ENCODE measurements at places on chromosomes 7 and 10.
A peak's percentile ranks its signal among the peaks of the same experiment; 100 is the strongest.

GRCh38 chr7:7562736-7563135 is 3.9 kb upstream of the MIOS start:
- DNase-seq, result no peak

GRCh38 chr10:93437946-93438612 is 44.1 kb downstream of the MYOF start:
- no peak for DNase-seq

DNA sequence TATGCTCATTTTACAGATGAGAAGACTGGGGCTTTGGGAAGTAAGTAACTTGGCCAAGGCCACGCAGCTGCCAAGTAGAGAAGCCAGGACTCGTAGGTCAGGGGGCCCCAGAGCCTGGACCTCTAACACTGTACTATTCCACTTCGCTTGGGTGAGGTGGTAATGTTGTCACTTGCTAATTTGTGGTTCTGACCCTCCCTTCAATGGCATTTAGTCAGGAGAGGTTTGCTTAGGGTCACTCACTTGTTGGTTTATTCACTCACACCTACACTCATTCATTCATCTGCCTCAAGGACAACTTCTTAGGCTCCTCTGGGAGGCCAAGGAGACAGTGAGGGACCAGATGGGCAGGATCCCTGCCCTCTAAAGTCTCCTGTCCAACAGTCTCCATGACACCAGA is 21.3 kb downstream of the BTBD16 start:
- DNase-seq, result no peak

GRCh38 chr10:50280049-50280841 is 28.9 kb upstream of the ASAH2 start:
- DNase-seq, result no peak

GRCh38 chr10:127945948-127946711 is 39.2 kb downstream of the PTPRE start:
- no peak for DNase-seq

DNA sequence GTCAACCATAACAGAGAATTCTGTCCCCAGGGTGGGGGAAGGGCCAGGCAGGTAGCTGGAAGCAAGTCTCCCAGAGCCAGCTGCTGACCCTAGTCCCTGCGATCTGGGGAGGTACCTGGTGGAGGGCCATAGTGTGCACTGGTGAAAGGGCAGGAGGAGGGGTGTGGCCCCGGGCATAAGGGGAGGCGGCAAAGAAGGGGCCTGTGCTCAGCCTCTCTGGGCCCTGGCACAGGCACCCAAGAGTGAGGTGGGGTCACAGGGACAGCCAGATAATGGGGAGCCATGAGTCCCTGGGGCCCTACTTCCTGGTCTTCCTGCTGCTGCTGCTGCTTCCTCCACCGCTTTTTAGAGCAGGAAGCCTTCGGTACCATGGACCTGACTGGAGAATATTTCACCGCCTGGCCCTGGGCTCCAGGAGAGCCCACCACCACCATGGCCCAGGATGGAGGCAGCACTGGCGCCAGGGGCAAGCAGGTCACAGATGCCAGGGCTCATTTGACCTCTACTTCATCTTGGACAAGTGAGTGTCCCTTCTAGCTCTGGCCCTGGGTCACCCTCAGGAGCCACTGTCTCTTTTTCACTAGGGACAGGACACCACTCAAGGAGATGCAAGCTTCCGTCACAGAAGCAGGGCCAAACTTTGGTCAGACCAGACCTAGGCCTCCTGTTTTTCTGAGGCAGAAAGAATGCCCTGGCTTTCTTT is at the start of gene ANTXRL:
Gene ANTXRL, plus strand, starts transcription at position 7 of the 703 bp plus-strand sequence. Its CDS starts 266 bp downstream, at position 273.
- DNase-seq, result no peak

DNA sequence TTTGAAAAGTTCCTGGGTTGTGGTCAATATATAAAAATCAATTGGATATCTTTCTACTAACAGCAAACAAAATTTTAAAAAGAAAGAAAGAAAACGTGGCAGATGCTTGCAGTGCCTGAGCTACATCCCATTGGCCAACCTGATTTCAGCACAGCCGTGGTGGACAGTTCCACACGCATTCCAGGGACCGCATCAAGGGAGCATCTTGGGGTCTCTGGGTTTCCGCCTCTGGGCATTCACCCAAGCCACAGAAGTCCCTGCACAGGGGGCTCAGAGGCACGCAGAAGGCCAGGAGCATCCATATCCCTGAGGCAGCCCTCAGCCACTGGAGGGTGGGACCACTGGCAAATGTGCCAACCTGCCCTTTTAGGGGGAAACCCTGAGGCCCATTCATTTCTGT is 254.5 kb upstream of the RNF32 start:
- no peak for DNase-seq

- DNase-seq, result no peak
Measured at GRCh38 chr10:34444223-34445183, 370.6 kb downstream of the PARD3 start.

DNA sequence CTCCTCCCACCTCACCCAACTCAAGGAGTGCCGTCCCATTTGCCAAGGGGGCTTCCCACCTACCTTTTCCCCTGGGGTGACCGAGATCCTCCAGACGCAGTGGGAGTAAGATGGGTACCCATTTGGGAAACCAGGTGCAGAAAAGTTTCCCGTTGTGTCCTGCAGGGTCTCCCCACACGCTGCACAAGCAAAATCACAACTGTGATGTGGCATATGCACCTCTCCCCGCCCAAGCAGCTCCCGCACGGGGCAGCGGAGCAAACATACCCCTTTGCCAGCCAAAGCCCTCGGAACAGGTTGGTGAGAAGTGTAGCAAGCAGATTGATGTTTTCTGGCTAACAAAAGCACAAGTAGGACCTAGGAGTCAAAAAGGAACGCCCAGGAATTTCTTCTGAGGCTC is 51.5 kb upstream of the OPALIN start:
- DNase-seq, result no peak

GRCh38 chr7:128410451-128410753 is 620 bp upstream of the IMPDH1 start:
- DNase-seq, result peak; percentile 60

DNA sequence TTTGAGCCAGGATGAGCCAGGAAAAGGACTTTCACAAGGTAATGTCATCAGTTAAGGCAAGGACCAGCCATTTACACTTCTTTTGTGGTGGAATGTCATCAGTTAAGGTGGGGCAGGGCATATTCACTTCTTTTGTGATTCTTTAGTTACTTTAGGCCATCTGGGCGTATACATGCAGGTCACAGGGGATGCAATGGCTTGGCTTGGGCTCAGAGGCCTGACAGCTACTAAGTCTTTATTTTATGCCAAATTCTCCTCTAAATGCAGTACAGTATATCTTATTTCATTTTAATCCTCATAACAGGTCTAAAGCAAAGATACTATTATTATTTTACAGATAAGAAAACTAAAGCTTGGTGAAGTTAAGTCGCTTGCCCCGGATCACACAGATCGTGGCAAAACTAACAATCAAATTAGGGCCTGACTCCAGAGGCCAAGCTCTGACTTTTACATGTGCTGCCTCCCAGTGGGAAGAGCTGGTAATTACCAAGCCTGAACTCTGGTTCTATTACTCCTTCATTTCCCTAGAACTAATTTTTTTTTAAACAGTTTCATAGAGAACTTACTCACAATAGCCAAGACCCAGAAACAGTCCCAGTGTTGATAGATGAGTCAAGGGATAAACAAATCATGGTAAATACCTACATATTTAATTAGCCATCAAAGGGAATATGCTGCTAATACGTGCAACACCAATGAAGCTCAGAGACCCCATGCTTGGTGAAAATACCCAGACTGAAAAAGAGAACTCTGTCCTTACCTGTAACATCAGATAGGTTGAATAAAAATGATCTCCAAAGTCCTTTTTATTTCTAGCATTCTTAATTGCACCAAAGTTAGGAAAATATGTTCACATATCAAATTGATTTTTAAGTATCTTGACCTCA is 35.4 kb downstream of the C7orf25 start:
- DNase-seq, result peak; percentile 72

GRCh38 chr10:79131836-79132631 is 63.3 kb downstream of the ZMIZ1 start:
- no peak for DNase-seq

DNA sequence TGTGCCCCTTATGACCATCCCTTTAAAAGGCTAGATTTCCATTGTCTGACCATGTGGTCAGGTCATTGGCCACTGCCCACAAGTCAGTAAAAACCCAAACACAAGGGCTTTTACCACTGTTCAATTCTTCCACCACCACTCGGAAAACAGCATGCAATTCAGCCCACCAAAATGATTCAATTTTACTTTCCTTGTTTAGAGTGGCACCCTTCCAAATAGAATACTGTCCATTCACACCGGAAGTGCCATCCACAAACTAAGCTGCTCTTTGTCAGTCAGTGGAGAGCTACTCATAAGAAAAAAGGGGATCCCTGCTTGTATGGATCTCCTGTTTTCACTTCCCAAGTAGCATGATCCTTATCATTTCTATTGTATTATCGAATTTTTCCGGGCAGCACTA is 350.7 kb upstream of the MBL2 start:
- DNase-seq, result no peak

GRCh38 chr7:41738806-41739205 is 35.9 kb upstream of the INHBA start:
- DNase-seq, result no peak

- DNase-seq, result no peak
Measured at GRCh38 chr10:124693396-124693795, 50.8 kb downstream of the FAM53B start.

DNA sequence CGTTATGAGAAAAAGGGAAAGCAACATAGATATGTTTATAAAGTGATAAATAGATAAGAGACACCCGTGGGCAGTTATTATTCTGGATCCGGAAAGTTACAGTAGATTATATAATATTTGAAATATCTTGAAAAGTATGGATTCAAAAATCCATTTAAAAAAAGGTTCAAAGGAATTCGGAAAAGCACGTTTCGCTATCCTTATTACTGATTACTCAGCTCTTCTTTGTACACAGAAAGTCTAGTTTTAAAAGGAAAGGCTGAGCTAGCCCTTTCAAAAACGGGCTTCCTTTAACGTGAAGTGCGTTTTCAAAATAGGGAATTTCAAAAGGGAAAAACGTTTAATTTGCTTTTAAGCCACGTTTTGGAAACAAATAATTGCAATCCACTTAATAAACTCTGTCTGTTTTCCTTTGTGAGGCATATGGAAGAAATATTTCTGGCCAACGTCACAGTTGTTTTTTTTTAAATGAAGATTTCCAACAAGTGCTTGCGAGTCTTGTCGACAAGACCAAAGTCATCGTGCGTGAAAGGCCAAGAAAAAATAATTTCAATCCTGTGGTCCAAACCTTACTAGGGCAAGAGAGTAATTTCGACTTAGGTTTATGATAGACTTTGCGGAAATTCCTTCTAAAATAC is 2.2 kb upstream of the SKIDA1 start:
- no peak for DNase-seq

- no peak for DNase-seq
Measured at GRCh38 chr10:80350251-80350650, 6.3 kb downstream of the DYDC1 start.

DNA sequence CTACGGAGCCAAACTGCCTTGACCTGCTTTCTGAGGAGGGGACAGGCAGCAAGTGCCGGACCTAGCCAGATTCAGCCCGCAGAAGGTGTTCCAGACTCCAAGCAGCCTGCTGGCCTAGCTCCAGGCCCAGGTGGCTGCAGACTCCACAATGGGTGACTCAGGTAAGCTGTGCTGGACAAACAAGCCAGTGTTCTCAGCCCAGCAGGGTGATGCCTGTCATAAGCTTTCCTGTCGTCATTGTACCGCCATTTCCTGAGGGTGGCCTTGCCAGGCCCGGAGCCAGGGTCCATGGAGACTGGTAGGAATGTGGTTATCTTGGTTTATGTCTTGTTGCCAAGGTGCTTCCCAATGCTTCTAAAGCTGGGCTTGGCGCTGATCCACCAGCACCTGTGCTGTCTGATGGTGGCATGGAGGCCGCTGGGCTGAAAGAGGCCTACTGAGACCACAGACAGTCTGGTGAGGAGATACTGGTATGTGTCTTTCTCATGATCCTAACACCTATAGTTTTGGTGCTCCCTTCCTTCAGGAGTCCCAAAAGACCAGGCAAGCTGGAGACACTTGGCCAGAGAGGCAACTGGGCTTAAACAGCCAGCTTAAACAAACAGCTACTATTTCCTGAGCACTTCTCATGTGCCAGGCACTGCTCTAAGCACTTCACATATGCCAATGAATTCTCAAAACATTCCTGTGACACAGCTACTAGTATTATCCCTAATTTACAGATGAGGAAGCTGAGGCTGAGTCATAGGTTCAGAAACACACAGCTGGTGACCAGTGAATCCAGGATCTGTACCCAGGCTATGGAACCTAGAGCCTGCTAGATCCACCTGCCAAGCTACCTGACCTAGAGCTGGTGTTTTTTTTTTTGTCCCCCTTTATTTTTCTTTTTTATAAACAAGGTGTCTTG is 42.0 kb downstream of the ZC3HC1 start:
- DNase-seq, result no peak

DNA sequence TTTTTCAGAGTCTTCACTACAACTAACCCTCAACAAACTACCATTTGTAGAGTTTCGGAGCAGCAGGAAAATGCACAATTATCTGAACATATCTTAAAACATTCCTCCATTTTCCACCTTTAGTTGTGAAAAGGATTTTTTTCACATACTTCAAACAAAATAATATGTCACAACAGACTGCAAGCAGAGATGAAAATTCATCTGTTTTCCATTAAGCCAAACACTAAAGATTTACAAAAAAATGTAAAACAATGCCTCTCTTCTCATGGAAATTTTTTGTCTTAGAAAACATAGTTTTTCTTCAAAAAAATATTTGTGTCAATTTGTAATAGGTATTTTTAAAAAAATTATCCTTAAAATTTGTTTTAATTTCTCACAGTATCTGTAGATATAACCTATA is 98.9 kb downstream of the ARHGAP12 start:
- no peak for DNase-seq

GRCh38 chr10:79065853-79066252 is 2.9 kb upstream of the ZMIZ1 start:
- no peak for DNase-seq

- no peak for DNase-seq
Measured at GRCh38 chr7:146741911-146742310, 625.3 kb downstream of the CNTNAP2 start.

GRCh38 chr7:149743476-149744255 is 29.7 kb downstream of the ZNF467 start:
- DNase-seq, result no peak

GRCh38 chr7:66804001-66804400 is 63.5 kb downstream of the RABGEF1 start:
- no peak for DNase-seq

DNA sequence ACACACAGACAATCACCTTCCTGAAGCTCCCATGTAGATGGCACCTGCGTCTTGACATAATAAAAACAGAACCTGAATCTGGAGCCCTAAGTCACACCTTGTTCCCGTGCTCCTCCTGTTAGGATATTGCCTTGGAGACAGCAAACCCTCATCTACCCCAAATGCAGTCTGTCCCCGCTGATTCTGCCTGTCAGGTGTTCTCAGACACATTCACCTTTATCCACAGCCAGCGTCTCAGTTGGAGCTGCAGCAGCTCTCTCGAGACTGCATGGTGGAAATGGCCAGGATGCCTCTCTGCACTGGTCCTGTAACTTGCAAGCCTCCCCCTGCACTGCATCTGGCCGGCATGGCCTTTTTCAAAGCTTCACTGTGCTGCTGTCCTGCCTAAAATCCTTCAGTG is 218.0 kb upstream of the ZNF32 start:
- no peak for DNase-seq

- DNase-seq, result no peak
Measured at GRCh38 chr7:154372011-154372601, 319.9 kb downstream of the DPP6 start.

- DNase-seq, result no peak
Measured at GRCh38 chr7:17256375-17256774, 42.1 kb upstream of the AHR start.

- no peak for DNase-seq
Measured at GRCh38 chr7:24956021-24956420, 24.0 kb downstream of the OSBPL3 start.
